Glutamatergic neuron (in vitro differentiated cells): ENCODE measurements at places on chromosomes 7 and 10. TPM values are rescaled to one million over a fixed set of nuclear protein-coding genes. Genes with fewer than 3 reads are reported as not detected.
A peak's percentile ranks its signal among the peaks of the same experiment; 100 is the strongest.

- H3K4me3 ChIP-seq: no peak overlapping the region
- no peaks in the 10 kb centered on the region for H3K4me1 ChIP-seq
- H3K36me3 ChIP-seq: no peaks in the 10 kb centered on the region
- H3K27ac ChIP-seq: no peak overlapping the region
Observed at GRCh38 chr7:106472741-106473140, 188.0 kb upstream of the NAMPT start.

- H3K4me3 ChIP-seq: no peak overlapping the region
- peaks cover 7% of the 10 kb centered on the region for H3K4me1 ChIP-seq
- DNase-seq: peak; percentile 92
- H3K27me3 ChIP-seq: peaks cover 14% of the 10 kb centered on the region
- H3K36me3 ChIP-seq: no peaks in the 10 kb centered on the region
Observed at GRCh38 chr7:131513245-131514061, 43.0 kb downstream of the PODXL start.

GRCh38 chr10:25743832-25744231, 190.2 kb upstream of the MYO3A start:
- DNase-seq: no peak
- H3K27ac ChIP-seq: no peak overlapping the region
- no peaks in the 10 kb centered on the region for H3K36me3 ChIP-seq
- H3K4me3 ChIP-seq: no peak overlapping the region

CAV2 gene
- total RNA-seq: 1.7 TPM

GRCh38 chr10:1708746-1709145, 28.6 kb downstream of the ADARB2 start:
- H3K36me3 ChIP-seq: peaks cover 39% of the 10 kb centered on the region
- H3K4me1 ChIP-seq: peaks cover 1% of the 10 kb centered on the region
- H3K4me3 ChIP-seq: no peak overlapping the region

DNA sequence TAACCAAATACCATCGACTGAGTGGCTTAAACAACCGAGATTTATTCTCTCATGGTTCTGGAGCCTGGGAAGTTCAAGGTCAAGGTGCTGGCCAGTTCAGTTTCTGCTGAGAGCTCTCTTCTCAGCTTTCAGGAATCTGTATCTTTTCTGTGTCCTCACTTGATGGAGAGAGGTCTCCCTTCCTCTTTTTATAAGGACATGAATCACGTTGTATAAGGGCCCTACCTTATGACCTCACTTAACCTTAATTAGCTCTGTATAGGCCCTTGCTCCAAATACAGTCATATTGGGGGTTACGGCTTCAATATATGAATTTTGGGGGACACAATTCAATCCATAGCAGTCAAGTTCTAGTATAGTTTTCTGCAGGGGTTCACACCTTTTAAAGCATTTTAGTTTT, 135.2 kb upstream of the ADO start:
- no peak overlapping the region for H3K27ac ChIP-seq
- H3K36me3 ChIP-seq: no peaks in the 10 kb centered on the region
- no peaks in the 10 kb centered on the region for H3K4me1 ChIP-seq
- H3K27me3 ChIP-seq: peaks cover 2% of the 10 kb centered on the region
- no peak for DNase-seq

ADAMTS14 gene
- total RNA-seq: 29.8 TPM

DNA sequence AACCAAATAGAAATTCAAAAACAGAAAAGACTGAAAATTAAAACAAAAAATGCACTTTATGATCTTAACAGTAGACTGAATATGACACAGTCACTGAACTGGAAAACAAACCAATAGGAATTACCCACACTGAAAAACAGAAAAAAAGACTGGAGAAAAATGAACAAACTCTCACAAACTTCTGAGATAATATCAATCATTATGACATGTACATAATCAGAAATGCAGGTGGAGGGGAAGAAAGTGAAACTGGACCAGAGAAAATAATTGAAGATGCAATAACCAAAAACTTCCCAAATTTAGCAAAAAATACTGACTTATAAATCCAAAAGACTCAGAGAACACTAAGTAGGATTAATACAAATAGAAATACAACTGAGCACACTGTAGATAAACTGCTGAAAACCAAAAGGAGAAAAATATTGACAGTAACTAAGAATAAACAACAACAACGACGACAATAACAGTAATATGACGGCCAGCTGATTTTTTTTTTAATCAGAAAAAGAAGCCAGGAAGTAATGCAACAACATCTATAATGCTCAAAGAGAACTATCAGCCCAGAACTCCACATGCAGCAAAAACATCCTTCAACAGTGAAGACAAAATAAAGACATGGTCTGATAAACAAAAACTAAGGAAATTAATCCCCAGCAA, 108.1 kb downstream of the ZFAND4 start:
- no peaks in the 10 kb centered on the region for H3K4me1 ChIP-seq
- peaks cover 10% of the 10 kb centered on the region for H3K36me3 ChIP-seq
- H3K27me3 ChIP-seq: peaks cover 2% of the 10 kb centered on the region
- no peak overlapping the region for H3K4me3 ChIP-seq
- no peak for DNase-seq

DNA sequence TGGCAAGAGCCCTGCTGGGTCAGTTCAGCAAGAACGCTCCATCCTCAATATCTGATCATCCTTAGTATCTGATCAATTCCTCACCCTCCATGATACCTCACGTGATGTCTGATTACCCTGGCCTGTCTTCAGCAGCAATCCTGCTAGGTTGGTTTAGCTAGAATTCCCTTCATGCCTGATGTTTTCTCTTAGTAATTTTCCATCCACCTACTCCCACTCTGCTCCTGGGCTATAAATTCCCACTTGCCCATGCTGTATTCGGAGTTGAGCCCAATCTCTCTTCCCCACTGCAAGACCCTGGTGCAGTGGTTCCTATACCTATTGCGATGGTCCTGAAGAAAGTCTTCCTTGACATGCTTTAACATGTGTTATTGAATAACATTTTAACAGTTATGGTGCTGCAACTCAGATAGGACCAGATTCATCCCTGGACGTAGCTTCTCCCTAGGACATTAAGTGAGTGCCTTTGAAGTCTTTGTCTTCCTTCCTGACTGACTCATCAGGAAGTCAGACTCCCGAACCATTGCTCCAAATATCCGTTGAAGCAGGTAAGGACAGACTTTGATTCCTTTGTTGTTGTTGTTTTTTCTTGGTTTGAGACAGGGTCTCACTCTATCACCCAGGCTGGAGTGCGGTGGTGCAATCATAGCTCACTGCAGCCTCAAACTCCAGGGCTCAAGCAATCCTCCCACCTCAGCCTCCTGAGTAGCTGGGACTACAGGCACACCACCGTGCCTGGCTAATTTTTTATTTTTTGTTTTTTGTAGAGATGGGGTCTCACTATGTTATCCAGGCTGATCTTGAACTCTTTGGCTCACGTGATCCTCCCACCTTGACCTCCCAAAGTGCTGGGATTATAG, 29.4 kb upstream of the CLDN3 start:
- no peaks in the 10 kb centered on the region for H3K4me1 ChIP-seq
- peaks cover 6% of the 10 kb centered on the region for H3K27me3 ChIP-seq
- H3K4me3 ChIP-seq: no peak overlapping the region
- no peaks in the 10 kb centered on the region for H3K36me3 ChIP-seq

POLR3A gene
- 41.0 TPM for total RNA-seq

BHLHA15 gene
- not detected for total RNA-seq

- H3K4me3 ChIP-seq: no peak overlapping the region
- DNase-seq: no peak
- H3K36me3 ChIP-seq: no peaks in the 10 kb centered on the region
- peaks cover 12% of the 10 kb centered on the region for H3K27me3 ChIP-seq
- H3K4me1 ChIP-seq: peaks cover 27% of the 10 kb centered on the region
Observed at GRCh38 chr10:29876008-29876555, 183.3 kb downstream of the JCAD start.

GRCh38 chr7:15446722-15447121, 115.1 kb downstream of the AGMO start:
- H3K36me3 ChIP-seq: no peaks in the 10 kb centered on the region
- no peak for DNase-seq
- H3K4me3 ChIP-seq: no peak overlapping the region

DNA sequence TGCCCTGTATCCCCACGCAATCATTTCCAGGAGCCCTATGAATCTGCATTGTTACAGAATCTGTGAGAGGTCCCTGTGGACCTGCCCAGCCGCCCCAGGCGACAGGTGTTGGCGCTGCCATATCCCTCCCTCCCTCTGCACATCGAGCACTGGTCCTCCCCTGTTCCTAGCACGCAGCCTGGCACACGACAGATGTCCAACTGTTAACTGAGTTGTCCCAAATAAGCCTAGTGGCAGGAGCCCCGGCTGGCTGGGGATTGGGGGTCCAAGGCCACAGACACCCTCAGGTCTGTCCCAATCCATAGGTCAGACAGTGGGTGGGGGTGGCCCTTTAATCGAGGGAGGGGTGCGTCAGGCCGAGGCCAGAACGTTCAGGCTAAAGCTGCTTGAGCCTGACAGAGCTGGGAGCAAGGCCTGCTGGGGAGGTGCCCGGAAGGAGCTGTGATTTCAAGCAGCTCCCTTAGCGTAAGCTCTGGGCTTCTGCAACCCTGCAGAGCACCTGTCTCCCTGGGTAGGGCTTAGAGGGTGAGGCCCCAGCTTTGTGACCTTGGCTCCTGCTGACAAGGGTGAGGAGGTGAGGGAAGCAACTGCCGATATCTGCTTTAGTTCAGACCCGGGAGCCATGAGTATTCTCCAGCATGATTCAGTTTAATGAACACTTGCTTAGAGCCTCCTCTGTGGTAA, 40.1 kb downstream of the ADRA2A start:
- H3K27ac ChIP-seq: no peak overlapping the region
- H3K36me3 ChIP-seq: no peaks in the 10 kb centered on the region
- DNase-seq: no peak
- H3K4me1 ChIP-seq: no peaks in the 10 kb centered on the region
- no peak overlapping the region for H3K4me3 ChIP-seq

- H3K4me1 ChIP-seq: peaks cover 42% of the 10 kb centered on the region
- H3K36me3 ChIP-seq: no peaks in the 10 kb centered on the region
Observed at GRCh38 chr7:142323706-142324105, 65.8 kb upstream of the PRSS58 start.

DNA sequence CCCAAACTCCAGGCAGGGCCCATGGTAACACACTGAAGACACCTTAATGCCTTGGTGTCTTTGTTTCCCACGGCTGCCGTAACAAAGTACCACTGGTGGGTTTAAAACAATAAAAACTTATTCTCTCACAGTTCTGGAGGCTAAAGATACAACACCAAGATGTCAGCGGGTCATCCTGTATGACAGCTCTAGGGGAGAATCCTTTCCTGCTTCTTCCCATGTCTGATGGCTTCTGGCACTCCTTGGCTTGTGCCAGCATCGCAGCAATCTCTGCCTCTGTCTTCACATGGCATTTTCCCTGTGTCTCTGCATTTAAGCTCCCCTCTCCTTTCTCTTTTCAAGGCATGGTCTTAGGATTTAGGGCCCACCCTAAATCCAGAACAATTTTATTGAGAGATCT, 33.1 kb downstream of the PRSS2 start:
- H3K4me1 ChIP-seq: no peaks in the 10 kb centered on the region
- peaks cover 6% of the 10 kb centered on the region for H3K27me3 ChIP-seq

GRCh38 chr7:94576316-94576715, 66.7 kb downstream of the CASD1 start:
- no peak overlapping the region for H3K4me3 ChIP-seq
- H3K27me3 ChIP-seq: peaks cover 4% of the 10 kb centered on the region
- DNase-seq: no peak
- no peak overlapping the region for H3K27ac ChIP-seq
- no peaks in the 10 kb centered on the region for H3K4me1 ChIP-seq

ENTPD1 gene
- not detected for total RNA-seq

GRCh38 chr10:131233611-131234258, 77.8 kb downstream of the TCERG1L start:
- H3K4me1 ChIP-seq: peaks cover 5% of the 10 kb centered on the region
- DNase-seq: no peak
- no peaks in the 10 kb centered on the region for H3K27me3 ChIP-seq
- H3K36me3 ChIP-seq: no peaks in the 10 kb centered on the region

DNA sequence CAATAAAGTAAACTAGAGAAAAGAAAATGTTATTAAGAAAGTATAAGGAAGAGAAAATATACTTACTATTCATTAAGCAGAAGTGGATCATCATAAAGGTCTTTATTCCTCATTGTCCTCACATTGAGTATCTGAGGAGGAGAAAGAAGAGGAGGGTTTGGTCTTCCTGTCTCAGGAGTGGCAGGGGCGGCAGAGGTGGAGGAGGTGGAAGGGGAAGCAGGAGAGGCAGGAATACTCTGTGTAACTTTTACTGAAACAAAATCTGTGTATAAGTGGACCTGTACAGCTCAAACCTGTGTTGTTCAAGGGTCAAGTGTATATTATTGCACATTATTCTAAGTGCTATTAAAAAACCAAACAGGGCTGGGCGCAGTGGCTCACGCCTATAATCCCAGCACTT, 34.2 kb upstream of the EPC1 start:
- H3K27ac ChIP-seq: no peak overlapping the region
- H3K36me3 ChIP-seq: no peaks in the 10 kb centered on the region
- H3K4me3 ChIP-seq: no peak overlapping the region
- no peaks in the 10 kb centered on the region for H3K27me3 ChIP-seq
- H3K4me1 ChIP-seq: no peaks in the 10 kb centered on the region

DNA sequence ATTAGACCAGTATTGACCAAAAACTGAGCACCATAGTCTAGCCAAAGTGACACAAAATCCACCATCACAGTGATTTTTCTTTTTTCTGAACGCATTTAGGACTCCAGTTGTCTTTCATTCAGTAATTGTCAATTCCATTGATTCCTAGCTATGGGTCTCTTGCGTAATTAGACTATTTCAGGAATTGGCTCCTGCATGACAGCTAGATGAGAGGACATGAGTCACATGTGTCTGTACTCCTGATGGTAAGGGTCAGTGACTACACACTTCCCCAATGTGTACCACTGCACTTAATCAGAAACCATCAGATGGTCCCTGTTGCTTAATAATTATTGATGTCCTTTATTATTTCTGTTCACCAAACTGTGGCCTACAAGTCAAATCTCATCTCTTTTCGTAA, 469.5 kb downstream of the POM121L12 start:
- no peaks in the 10 kb centered on the region for H3K27me3 ChIP-seq
- DNase-seq: no peak
- H3K27ac ChIP-seq: no peak overlapping the region
